Left renal cortex interstitium (tissue), 4 donors: ENCODE measurements at places on chromosomes 16 and 17.

DNA sequence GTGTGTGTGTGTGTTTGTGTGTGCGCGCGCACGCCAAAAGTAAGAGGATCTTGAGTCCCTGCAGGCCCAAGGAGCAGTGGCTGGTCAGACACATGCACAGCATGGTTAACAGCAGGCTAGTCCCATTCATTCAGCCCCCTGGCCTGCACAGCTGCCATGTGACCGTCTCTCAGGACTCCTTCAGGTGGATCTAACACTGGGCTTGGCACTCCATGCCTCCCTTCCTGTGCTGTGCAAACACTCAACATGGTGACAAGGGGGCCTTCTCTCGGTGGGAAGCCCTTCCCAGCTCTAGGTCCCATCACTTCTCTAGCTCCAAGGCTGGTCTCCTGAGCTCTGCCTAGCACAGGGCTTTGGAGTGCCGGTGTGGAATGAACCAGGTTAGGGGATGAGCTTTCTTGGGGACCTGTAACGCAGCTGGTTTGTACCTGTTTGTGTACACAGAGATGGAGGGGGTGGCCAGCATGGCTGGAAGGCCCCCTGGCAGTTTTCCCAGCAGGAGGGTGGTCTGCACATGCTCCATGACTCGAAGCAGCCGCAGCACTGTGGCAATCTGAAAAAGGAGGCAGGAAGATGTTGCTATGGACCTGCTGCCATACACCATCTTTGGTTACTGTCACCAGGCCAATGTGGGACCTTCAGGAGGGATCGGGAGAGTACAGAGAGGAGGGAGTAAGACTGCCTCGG is 69.4 kb upstream of the GCSH start:
- DNase-seq: no peak

DNA sequence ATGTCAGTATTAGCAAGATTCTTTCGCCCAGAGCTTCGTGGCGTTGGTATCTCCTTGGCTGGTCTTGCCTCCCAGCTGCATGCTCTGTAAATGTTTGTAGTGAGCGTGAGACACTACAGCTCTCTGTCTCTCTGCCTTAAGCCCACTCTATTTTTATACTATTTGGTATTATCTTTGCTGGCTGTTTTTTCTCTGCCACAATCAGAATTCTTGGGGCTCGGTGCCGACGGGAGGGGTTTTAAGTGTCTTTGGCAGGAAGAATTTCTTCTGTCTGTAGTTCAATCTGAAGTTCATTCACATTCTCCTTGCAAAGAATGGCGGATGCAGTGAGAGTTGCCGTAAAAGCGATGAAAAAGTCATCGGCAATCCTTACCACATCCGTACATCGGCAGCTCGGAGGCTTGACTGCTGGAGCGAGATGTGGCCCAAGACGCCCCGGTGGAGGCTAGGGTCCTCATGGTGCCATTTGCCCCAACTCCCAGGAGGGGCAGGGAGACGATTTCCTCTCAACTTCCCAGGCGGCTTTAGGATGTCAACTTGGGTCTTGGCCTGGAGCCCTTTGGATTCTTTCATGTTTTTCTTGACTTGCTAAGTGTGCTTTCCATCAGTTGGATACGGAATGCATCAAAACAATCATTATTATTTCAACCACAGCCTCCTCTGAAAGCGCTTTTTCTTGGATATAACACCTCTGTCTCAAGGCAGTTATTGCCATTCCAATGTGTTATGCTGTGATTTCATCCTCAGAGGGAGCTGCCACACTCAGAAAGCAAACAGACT is 132.3 kb upstream of the SDK2 start:
- DNase-seq: no peak

- no peak for DNase-seq
Observed at GRCh38 chr17:82519971-82520903, 705 bp downstream of the FOXK2 start.

- DNase-seq: no peak
Observed at GRCh38 chr16:28977703-28978662, 3.4 kb downstream of the SPNS1 start.

DNA sequence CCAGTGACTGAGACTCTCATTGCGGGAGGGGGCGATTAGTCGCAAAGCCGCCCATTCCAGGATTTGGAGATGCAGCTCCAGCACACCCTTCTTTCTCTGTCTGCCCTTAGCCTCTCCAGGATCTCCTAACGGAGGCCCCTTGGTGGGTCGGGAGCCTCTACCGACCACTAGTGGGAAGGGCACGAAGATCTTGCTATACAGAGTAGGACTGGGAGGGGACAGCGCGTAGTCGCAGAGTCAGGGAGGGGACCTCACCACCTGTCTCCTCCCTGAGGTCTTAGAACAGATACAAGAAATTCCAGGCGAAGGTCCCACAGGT is 588 bp upstream of the SMTNL2 start:
- no peak for DNase-seq

- DNase-seq: no peak
Observed at GRCh38 chr16:9297437-9298113, 206.1 kb downstream of the HAPSTR1 start.

DNA sequence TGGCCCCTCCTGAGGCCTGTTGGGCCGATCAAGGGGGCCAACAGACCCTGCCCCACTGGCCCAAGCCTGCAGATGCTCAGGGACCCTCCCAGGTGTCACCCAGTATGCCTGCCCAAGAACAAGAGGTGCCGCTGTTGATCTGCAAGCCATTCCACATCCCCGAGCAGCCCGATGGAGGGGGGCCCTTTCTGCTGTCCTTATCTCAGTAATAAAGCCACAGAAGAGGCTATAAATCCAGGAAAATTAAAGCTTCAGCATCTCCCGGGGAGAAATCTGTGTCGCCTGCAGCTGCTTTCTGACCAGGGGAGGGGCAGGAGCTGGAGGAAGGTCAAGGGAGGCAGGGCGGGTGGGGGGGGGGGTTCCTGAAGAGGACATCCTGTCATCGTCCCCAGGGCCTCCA is 11.7 kb upstream of the CACNA1H start:
- DNase-seq: no peak

DNA sequence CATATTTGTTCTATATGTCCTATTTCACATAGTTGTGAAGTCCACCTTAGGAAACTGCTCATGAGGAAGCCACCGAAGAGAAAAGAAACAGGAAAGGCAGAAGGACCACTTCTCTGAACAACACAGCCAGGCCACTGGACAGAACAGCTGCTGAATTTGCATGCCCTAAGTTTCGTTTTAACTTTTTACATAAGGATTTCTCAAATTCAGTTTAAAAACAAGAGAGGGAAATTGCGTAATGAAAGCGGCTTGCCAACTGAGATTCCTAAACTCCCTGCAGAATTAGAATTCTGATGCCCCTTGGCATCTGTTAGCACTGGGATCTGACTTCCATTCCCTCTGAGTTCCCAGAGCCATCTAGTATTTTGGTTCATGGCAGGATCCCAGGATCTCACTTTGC is 5.0 kb upstream of the CCL8 start:
- DNase-seq: no peak

GRCh38 chr17:39200070-39200879 is at the start of gene RPL19:
RPL19 (plus strand) TSS chr17:39200283; CDS start chr17:39200345, 62 bp downstream.
- DNase-seq: no peak
